ENCODE measurements at places on chromosomes 1 and 21. TPM values are rescaled to one million over a fixed set of nuclear protein-coding genes. Genes with fewer than 3 reads are reported as not detected.
A peak's percentile ranks its signal among the peaks of the same experiment; 100 is the strongest.

DNA sequence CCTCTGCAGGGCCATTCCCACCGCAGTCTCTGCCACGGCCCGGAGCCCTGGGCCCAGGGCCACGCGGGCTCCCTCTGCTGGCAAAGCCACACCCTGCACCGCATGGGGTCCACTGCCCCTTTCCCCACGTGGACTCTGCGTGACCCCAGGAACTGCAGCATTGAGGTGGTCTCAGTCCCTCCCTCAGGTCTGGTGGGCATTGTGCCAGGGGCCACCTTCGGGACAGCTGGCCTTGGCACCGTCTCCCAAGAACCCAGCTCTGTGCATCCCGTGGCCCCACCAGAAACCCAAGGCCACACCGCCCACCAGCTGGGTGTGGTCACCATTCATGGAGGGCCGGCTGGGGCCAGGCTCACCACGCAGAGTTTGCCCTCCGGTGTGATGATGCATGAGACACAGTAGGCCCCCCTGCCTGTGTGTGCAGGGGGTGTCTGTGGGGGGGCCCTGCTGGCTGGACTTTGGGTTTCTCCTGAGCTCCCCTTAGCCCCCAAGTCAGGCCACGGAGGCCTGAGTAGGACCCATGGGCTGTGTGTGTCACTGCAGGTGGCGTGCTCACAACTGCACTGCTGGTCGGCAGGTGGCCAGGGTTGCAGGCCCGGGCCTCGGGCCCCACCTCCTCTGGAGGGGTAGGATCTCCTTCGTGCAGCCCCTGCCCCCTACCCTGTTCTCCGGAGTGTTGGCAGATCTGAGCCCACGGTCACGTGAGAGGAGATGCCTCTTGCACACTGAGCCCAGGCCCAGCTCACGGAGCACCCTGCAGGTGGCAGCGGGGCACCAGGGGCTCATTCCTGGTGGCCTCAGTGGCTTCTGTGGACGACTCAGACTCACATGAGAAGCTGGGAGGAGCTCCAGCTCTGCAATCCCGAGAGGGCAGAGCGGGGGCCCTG, 5.8 kb downstream of the VWA1 start:
- DNase-seq: no peak

DNA sequence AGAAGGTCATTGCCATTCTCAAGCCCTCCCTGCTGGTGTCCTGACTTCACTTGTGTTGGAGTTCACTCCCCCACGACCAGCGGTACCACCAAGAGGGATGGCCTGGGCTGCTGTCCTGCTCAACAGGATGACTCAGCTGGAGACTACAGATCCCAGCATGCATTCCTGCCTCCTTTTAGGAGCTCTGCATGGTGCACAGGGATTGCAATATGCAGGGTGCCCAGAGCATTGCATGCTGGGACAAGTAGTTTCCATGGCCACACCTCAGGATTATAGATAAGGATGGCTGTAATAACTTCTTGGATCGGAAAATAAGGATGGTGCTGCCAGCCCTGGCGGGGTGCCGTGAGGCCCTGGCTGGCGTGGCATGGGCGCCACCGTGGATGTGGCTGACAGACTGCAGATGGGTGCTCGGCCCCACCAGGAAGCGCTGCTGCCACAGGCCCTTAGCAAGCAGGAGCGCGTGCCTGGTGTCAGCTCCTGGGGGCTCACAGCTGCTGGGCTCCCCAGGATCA, 150.0 kb downstream of the CASZ1 start:
- peak; percentile 43 for DNase-seq

ZNF697 gene
- total RNA-seq: 6.6 TPM

DNA sequence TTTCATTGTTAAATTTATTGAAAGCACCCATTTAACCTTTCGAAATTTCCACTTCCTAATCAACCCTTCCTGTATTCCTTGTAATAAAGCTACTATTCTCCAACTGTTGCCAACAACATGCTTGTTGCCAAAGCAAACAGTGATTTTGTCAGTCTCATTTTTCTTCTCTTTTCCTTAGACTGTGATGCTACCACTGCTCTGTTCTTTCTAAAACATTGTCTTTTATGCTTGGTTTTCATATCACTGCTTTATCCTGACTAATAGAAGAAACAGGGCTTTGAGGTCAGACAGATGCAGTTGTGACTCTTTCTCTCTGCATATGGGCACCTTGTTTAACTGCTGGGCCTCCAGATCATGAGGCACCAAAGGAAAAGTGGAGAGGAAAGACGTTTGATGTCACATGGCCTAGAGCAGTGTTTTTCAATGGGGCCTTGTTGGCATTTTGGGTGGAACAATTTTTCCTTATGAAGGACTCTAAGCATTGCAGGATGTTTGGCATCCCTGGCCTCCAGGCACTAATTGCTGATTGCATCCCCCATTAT, 56.1 kb downstream of the HMCN1 start:
- DNase-seq: peak; percentile 66

DNA sequence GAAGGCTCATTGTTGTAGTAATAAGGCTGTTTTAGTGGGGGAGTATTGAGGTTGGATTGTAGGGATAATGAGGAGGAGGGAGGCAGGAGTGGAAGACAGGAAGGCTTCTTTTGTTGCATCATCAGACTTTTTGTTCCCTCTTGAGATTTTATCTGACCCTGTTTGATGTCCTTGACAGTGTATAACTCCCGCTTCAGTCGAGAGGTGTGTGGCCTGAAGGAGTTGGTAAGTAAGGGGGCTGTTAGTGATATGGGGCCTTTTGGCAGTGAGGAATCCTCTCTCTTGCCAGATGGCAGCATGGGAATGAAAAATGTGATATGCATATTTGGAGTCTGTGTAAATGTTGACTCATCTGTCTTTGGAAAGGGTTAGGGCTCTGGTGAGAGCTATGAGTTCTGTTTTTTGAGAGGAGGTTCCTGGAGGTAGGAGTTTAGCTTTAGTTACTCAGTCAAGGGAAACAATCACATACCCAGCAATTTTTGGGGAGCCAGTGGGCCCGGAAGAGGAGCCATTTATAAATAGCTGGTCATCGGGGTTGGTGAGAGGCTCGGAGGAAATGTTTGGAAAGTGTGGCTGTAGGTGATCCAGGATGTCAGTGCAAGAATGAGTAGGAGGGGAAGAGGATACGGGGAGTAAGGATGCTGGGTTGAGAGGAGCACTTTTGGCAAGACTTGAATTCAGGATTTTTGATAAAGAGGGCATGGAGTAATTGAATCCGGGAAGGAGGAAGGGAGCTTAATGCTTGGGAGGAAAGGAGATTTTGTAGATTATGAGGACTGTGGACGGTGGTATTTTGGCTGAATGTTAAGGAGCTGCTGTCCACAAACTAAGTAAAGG, 136.7 kb upstream of the ETV3 start:
- DNase-seq: peak; percentile 38

PADI1 gene
- total RNA-seq: 1.9 TPM

ALPL gene
- total RNA-seq: 1.3 TPM

GRCh38 chr1:111517469-111518225, 14.2 kb upstream of the ADORA3 start:
- no peak for DNase-seq

RBM11 gene
- total RNA-seq: not detected

GRCh38 chr1:119740896-119741780, 27.6 kb downstream of the HMGCS2 start:
- no peak for DNase-seq

GRCh38 chr1:58538821-58539220, 7.7 kb downstream of the OMA1 start:
- DNase-seq: no peak

- no peak for DNase-seq
Measured at GRCh38 chr1:73326663-73327062, 871.3 kb downstream of the LRRIQ3 start.

ARMH1 gene
- total RNA-seq: not detected

HAPLN2 gene
- total RNA-seq: not detected

- DNase-seq: no peak
Measured at GRCh38 chr21:22670148-22670547, 1671.9 kb downstream of the NCAM2 start.

DNA sequence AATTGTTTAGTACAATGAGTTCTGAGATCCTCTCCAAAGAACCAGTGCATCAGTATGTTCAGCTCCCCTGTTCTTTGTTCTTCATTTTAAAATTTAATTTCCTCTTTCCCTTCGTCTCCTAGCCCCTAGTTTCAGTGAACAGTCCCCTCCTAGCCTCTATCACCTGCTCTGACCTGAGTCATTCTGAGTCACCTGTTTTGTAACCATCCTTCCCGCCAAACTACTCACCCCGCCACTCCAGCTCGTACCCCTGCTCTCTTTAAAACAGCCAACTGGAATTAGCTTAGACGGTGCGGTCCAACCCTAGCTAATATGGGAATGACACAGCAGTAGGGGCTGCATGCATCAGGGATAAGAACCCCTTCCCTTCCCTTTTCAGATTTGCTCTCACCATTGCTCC, 16.8 kb upstream of the ERVH48-1 start:
- DNase-seq: no peak

DNA sequence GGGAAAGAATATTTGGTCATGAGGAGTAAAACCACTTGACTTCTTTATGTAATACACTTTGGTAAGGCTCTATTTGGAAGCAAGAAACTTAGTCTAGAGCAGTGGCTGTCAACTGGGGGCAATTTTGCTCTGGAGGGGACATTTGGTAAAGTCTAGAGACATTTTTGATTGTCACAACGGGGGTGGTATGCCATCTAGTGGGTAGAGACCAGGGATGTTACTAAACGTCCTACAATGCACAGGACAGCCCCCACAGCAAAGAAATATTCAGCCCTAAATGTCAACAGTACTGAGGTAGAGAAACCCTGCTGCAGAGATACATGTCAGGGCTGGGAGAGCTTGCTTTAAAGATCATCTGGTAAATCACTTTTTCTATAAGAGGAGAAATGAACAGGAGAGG, 13.5 kb downstream of the FUCA1 start:
- peak; percentile 33 for DNase-seq

- DNase-seq: no peak
Measured at GRCh38 chr1:90149101-90149500, 154.2 kb downstream of the ZNF326 start.

DNA sequence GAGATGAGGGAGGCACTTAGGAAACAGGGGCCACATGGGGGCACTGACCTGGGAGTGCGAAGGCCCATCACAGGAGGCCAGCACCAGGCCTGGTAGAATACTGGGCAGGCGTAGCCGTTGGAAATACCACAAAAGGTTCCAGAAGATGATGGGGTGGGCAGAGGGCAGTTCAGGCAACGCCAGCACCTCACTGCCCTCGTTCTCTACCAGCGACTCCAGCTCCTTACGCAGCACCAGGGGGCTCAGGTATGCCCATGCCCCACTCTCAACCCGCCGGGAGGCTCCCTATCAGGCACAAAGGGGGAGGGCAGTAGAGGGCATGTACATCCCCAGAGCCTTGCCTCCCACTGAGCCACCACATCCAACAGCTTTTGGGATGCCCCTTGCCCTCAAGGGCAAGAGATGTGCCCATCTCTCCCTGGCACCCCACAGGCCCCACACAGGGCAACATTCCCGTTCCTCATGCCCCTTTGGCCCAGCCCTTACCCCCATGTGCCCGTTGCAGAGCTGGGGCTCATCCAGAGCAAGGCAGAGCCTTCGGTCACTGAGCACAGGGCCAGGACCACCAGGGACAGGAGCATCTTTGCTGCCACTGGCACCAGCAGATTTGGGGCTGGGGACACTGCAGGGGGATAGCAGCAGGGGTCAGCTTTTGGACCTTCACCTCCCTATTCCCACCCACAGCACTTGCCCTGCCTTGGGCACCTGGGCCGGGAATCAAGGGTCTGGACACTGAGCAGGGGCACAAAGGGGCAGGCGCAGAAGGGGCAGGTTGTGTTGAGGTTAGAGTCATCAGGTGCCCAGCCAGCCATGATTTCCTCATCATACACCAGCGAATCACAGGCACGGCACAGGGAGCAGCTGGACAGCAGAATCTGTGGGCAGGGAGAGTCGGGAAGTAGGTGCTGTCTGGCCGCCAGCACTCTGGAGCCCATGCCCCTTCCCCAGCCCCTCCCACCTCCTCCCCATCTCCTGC, 9.7 kb upstream of the GATAD2B start:
- DNase-seq: no peak

BCAR3 gene
- 50.1 TPM for total RNA-seq

TEX38 gene
- not detected for total RNA-seq

PALMD gene
- total RNA-seq: 1.5 TPM

LRRC71 gene
- not detected for total RNA-seq

CD48 gene
- not detected for total RNA-seq

DNA sequence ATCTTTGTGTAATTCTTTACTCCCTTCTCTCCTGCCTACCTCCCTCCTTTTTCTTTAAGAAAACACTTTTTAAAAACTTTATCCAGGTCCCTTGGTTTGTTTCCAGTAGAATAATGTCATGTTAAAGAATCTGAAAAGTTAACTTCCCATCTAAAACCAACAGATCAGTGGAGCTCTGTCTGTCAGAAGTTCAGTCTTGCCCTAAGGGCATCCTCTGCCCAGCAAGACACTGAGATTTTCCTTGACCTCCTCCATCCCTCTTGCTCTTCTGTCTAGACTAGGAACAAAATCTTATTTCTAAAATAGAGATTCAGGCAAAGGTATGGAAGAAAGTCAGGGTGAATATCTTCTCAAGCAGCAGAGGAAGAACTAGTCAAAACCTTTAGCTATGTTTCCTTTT, 5.7 kb upstream of the GNL2 start:
- no peak for DNase-seq

GRCh38 chr1:197438010-197438790, 170.1 kb downstream of the CRB1 start:
- no peak for DNase-seq

GRCh38 chr1:230144010-230144614, 77.1 kb downstream of the GALNT2 start:
- DNase-seq: no peak
